GDM1 (cell line): ENCODE measurements at places on chromosomes 11 and 22.

DNA sequence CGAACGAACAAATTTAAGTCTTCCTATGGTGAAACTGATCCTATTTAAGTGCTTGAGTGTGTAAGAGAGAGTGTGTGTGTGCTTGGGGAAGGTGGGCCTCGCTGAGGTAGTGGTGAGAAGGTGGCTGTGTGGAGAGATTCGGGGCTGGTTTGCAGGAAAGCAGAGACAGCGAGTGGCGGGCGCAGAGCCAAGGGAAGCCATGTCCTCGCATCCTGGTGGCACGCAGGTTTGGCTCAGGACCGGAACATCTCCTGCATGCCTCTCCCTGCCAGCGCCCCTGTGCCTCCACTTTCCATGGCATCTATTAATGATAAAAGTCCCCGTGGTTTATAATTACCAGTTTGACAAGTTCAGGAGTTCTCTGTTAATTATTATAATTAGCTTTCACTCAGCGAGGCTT lies 383.1 kb upstream of the CADM1 start:
- DNase-seq: no peak

- no peak for DNase-seq
These were observed 43.9 kb downstream of the ELFN2 start for GRCh38 chr22:37383341-37383740.

- no peak for DNase-seq
These were observed 10.7 kb downstream of the CRY2 start for GRCh38 chr11:45857961-45858474.

DNA sequence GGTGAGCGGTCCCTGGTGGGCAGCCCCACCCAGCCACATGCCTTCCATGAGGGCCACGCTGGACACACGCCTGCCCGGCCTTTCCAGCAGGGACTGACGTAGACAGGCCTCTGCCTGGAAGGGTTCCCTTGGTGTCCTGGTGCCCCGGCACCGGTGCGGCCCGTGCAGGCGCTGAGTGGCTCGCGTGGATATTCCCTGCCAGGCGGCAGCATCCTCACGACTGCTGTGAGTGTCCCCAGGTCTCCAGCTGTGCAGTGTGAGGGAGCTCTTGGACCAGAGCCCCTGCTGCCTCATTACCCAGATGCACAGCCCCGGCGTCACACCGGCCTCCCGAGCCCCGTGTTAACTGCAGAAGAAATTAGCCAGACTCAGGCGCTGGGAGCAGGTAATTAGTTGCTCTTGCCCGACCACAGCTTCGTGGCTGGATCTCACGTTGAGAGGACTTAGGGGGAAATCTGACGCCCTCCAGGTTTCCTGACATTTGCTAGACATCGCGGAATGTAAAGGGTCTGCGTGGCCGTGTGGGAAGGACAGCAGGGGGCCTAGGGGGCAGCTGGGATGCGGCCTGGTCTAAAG lies 1196.3 kb downstream of the BRD1 start:
- DNase-seq: no peak

- DNase-seq: no peak
These were observed 327.4 kb downstream of the BUD13 start for GRCh38 chr11:116445108-116446047.
